Stimulated activated CD8-positive, alpha-beta memory T cell treated with anti-CD3 and anti-CD28 coated beads, Interleukin-4, amount 100 ng/mL, for 48 hours (primary cell): ENCODE measurements at places on chromosomes 4 and X.

- no peak for DNase-seq
Measured at GRCh38 chr4:38788317-38788716, 5.5 kb upstream of the TLR10 start.

- DNase-seq = peak; percentile 64
Measured at GRCh38 chrX:130108647-130109428, 1.5 kb downstream of the ELF4 start.

- DNase-seq = no peak
Measured at GRCh38 chrX:136735601-136736000, 45.1 kb downstream of the ARHGEF6 start.

- no peak for DNase-seq
Measured at GRCh38 chr4:2357821-2358745, 60.4 kb downstream of the ZFYVE28 start.

DNA sequence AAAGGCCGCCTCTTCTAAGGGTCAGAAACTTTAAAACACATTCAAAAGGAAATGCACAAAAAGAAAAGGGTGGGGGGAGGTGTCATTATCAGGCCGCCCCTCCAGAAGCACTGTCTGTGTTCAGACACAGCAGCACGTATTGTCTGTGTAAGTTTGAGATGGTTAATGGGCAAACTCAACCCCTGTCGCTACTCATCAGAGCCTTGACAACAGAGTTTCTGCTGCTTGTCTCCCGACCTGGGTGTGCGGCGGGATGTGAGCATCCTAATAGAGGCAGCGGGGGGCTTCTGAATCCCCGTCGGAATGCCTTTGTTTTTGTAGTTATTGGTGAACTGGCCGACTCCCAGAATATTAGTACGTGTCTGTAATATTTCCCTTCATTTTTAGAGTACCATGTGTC, 158.9 kb downstream of the DCTD start:
- DNase-seq = no peak

DNA sequence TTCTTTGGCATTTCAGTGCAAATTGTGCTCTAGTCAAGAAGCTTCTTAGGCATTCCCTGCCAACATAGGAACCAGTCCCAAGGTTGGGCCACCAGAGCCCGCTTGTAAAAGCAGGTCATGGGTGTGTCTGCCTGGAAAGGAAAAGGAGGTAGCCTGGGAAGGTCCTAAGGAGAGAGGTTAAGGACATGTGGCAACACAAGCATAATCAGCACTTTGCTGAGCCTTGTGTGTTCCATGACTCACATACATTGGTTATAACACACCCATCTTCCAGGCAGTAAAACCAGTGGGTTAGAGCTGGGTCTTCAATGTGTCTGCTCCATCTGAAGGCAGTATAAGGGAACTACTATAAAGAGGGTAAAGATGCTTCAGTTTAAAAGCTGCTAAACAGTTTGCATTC, 165.0 kb downstream of the FHIP1A start:
- no peak for DNase-seq

- no peak for DNase-seq
Measured at GRCh38 chrX:81564851-81565250, 362.9 kb downstream of the SH3BGRL start.

DNA sequence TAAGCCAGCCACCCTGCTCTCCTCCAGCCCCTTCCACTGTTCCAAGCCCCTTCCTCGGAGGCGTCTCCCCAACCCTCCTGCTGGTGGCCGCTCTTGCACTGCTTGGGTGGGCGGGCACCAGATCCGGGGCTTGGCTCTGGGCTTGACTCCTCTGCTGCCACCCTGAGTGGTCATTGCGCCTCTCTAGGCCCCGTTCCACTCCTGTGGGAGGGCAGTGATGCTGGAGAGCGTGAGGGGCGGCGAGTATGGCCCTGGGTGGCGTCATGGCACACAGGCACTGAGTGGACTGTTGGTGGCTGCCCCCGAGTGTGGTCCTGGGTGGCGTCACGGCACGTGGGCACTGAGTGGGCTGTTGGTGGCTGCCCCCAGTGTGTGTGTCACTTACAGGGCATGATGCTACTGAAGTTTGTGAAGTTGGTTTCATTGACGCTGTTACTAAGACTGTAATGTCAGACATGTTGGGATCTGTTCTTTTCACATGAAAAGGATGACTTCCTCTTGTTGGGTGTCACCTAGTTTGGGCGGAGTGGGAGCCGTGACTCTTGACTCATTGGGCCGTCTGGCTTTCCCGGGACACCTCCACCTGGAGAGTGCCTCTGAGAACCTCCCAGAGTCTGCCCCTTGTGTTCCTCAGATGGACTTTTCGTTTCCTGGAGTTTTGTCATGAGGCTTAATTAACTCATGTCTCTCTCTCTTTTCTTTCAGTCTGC, 55.9 kb upstream of the HGFAC start:
- DNase-seq = no peak

DNA sequence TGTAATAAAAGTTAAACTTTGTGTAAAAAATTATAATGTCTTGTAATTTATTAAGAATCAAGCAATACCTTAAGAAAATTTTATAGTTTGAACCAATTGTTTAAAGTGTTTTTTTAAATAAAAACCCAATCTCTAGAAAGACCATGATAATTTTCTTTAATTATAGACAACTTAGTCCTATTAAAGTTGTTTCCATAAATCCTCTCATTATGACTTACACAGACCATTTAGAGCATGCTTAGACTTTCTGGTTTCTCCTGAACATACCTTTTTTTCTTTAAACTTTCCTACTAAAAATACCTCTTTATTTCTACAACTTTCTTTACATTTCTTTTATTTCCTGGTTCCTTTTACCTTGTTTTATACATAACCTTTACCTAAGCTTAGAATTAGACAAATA, 837.4 kb downstream of the PCDH19 start:
- DNase-seq = no peak

GRCh38 chr4:7041801-7042502, 1.2 kb upstream of the TADA2B start:
- no peak for DNase-seq

DNA sequence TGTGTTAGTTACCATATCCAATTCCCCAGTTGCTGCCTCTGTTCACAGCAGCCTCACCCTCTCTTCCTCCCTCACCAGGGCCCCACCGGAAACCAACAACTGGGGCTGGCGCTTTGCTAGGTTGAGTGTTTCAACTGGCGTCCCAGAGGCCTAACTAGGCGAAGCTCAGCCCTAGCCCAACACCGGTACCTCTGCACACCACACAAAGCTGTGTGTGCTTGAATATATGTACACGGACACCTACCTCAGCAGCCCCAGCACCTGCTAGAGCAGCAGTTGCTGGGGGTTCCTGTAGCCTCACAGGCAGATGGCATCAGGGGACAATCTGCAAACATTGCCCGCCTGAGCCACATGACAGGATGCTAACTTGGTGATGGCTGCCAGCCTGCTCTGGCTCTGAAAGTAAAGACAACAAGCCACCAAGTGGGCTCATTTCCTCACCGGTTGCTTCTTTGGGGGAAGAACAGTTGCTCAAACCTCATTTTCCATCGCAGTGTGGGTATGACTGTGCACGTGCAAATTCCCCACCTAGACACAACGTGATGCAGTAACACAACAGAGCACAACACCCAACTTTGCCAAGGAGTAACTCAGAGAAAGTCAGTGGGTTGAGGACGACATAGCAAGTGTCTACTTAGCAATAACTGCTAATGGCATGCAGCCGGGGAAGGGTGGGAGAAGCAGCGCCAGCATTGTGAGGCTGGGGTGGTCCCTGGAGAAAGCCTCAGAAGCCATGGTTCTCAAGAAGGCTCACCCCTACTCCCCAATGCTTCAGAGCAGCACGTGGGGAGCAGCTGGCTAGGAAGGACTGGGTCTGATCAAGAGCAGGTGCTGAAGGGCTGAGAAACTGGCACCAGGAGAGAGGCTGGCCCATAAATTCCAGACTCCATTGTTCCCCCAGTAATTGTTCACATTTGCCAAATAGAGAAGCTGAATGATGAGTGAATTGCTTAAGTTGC, 139.5 kb downstream of the SH3KBP1 start:
- peak; percentile 68 for DNase-seq

DNA sequence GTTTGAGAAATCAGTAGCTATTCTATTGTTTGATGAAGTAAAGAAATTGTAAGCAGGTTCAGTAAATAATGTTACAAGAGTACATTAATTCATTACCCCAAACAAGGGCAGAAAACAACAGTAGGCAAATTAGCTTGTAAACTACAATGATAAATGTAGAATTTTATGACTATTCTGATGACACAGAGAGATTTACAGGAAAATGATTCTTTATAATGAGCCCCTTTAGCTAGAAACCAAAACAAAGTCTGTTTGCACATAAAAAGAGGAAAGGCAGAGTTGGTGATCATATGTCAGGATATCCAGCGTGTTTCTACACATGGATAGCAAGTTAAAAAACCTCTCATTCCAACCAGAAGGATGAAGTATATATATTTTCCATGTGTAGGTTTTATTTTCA, 204.8 kb downstream of the CFAP299 start:
- no peak for DNase-seq
